Lower leg skin (tissue), 4 donors: ENCODE measurements at places on chromosomes 13 and 19.

GRCh38 chr13:80039000-80039399, 301.9 kb downstream of the SPRY2 start:
- no peak for DNase-seq

- DNase-seq, result no peak
Observed at GRCh38 chr13:79870123-79870522, 389.2 kb downstream of the NDFIP2 start.

- no peak for DNase-seq
Observed at GRCh38 chr13:19984430-19985218, 26.1 kb downstream of the ZMYM2 start.

GRCh38 chr19:3768015-3768747, 3.8 kb downstream of the RAX2 start:
- no peak for DNase-seq

DNA sequence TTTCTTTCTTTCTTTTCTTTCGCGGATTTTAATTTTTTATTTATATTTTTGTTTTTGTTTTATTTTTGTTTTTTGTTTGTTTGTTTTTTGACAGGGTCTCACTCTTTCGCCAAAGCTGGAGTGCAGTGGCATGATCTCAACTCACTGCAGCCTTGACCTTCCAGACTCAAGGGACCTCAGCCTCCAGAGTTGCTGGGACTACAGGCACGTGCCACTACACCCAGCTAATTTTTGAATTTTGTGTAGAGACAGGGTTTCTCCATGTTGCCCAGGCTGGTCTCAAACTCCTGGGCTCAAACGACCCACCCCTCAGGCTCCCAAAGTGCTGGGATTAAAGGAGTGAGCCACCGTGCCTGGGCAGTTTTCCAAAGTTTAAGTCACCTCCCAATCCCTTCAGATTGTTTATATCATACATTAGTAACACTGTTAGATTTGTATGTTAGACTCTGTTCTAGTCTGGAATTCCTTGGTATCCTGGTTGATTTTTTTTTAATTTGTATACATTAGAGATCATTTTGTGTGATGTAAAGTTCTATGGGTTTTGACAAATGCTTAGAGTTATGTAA, 597.3 kb downstream of the DCT start:
- DNase-seq, result no peak
